ENCODE measurements at places on chromosomes 3 and 15.

- DNase-seq: peak; percentile 88
These were observed 683 bp upstream of the UNC45A start for GRCh38 chr15:90934256-90934948.

DNA sequence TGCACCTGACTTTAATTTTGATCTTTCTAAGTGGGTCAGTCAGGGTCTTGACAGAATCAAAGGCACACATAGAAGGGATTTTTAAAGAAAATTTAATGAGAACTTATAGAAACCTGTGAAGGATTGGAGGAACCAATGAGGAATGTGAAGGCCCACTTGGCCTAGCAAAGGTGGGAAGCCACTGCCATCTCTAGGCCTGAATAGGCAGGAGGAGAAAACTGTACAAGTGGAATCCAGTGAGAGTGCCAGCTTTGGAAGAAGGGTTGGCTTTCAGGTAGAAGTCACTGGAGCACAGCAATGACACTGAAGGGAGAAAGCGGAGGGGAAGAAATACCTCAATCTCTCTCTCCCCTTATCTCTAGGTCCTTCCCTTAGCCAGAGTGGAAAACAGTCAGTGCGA, 380.7 kb upstream of the KCNMB2 start:
- no peak for DNase-seq

GRCh38 chr15:77710637-77711036, 77.9 kb upstream of the LINGO1 start:
- no peak for DNase-seq

DNA sequence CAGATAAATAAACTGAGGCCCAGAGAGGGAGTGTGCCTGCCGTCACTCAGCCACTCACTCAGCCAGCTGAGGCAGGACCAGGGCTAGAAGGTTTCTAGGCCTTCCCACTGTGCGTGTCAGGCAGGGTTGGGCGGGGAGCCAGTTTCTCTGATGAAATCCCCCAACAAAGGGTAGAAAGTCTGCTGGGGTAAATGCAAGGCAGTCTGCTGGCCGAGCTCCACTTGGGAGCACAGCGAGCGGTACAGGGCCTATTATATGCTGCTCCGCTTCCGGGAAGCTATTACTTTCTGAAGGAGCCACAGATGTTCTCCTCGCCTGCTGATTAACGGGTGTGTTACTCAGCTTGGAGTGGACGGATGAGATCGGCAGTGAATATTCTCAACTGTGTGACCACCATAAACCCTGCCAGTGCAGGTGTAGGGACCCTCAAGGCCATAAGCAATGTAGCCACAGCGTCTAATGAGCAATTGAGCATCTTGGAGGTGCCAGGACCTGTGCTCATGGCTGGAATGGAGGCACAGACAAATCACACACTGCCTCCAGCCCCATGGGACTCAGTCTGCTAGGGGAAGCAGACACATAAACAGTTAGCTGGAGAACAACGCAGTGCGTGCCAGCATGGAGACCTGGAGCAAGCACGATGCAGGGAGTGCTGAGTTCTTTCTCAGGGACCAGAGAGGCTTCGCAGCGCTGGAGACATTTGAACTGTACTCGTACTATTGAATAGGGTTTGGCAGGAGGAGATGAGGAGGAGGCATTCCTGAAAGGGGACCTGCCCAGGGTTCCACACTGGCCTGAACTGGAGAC, 42.1 kb downstream of the CORO2B start:
- DNase-seq: no peak

DNA sequence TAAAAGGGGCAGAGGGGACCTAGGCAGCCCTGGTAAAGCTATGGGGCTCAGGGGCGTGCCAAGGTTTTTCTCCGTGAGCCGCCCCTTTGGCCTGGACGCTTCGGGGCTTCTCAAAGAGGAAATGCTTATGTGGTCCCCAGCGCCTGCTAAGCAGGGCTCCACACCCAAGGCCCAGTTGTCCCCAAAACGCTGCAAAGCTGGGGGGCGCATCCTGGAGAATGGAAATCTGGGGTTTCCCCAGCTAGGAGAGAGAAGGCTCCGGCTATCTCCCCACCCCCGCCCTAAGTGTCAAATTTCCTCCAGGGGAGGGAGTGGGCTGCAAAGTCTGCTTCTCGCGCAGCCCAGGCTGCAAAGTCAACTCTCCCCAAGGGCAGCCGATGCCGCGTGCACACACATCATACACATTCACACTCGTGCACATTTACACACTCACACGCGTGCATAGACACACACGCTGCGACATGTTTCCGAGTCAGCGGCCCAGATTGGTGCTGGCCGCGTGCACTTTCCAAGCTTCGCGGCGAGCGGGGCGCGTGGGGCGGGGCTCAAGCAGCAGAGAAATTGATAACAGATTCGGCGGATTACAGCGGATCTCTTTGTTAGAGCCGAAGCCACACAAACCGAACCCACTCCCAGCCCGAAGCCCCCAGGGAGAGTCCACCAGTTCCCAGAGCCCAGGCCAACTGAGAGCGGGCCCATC, 4.5 kb downstream of the WNT5A start:
- DNase-seq: no peak

DNA sequence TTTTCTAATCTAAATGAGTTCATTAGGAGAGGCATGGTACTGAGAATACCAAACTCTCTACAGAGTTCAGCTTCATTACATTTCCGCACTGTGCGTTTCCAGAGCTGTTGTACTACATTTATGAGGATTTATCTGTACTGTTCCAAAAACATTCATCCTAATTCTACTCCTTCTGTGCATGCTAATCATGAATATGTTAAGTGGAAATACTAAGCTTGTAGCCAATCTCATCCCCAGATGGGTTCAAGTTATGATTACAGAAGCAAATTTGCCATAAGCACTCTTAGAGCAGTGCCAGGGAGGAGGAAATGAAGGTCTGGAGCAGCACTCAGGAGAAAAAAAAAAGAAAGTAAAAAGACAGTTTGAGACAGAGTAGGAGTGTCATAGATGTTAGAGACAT, 544.3 kb downstream of the GBE1 start:
- no peak for DNase-seq

DNA sequence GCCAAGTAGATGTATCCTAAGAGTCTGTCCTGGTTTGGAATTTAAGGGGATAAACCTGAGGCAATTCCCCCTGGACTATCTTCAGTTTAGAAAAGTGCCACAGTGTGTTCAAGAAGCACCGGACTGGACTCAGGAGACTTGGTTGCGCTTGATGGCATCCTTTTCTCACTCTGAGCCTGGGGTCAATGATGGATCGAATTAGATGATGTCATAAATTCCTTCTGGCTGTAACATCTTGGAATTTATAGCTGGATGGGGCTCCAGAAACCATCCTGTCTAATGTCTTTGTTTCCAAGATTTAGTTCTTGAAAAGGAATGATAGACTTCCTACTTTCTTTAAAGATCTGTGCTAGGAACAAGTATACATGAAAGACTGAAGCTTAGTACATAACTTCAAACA, 280.6 kb downstream of the LPP start:
- DNase-seq: no peak

DNA sequence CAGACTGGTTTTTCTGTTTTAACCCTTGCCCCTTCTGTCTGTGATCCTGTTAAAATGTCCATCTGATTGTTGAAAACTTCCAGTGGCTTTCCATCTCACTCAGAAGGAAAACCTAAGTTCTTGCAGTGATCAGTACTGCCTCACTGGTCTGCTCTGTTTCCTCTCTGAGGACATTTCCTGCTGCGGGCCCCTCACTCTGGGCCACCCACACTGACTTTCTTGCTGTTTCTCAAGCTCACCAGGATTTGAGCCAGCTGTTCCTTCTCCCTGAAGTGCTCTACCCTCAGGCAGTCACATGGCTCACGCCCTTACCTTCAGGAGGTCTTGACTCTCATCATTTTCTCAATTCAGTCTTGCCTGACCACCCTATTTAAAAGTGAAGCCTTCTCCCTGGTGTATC, 1.8 kb downstream of the GRK7 start:
- no peak for DNase-seq

- no peak for DNase-seq
These were observed 9.3 kb downstream of the PXYLP1 start for GRCh38 chr3:141240687-141241615.

- DNase-seq: no peak
These were observed 32.8 kb downstream of the ZBTB38 start for GRCh38 chr3:141401095-141401494.

- no peak for DNase-seq
These were observed 9.4 kb downstream of the MUC4 start for GRCh38 chr3:195802261-195802701.

DNA sequence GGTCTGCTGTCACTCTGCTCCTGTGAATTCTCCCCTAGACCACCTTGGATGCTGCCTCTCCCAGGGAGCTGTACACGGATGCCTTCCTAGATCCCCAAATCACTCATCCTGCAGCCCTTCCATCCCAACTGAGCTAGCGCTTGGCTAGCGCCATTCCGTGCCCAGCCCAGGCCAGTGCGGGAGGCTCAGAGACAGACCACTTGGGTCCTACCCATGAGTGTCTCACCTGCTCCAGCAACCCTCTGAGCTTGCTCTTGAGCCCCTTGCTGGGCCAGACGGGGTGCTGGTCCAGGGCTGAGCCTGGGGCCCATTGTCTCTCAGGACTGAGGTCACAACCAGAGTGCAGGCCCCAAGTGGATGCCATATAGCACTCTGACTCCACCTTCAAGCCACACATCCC, 17.7 kb downstream of the SH2D7 start:
- no peak for DNase-seq

- DNase-seq: no peak
These were observed 49.9 kb downstream of the PGPEP1L start for GRCh38 chr15:98957655-98958054.

DNA sequence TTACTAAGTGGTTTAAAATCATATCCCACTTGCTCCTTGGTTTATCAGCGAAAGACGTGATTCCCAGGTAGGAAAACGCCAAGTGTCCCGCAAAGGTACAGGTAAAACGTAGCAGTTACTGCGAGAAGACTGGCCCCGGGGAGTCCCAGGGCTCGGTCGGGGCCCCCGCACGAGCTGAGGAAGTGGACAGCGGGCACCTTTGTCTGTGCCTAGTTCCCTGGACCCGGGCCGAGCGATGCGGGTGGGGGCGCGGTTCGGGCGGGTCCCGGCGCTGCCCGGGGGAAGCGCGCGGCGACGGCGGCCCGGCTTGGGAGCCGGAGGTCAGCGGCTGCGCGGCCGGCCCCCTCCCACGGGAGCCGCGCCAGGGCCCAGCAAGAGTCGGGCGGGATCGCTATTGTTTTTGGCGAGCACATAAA, 864 bp upstream of the NEO1 start:
- peak; percentile 59 for DNase-seq

- no peak for DNase-seq
These were observed 544.7 kb downstream of the MECOM start for GRCh38 chr3:169118666-169119370.

- DNase-seq: no peak
These were observed 31.5 kb downstream of the MBNL1 start for GRCh38 chr3:152300029-152300731.

DNA sequence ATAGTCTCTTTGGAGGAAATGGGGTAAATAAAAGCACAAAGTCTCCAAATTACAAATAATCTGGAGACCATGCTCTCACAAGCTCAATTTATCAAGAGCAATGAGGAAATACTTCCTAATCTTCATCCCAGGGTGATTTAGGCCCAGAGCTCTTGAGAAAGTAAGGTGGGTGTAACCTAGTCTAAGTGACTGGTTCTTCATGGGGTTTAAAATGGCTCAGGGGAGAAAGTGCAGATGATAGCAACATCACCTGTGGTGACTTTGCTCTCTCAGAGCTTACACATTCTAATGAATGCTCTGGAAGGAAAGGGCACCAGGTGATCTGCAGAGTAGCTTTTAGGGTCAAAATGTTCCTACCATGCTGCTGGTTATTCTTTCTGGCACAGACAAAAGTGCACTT, 118.4 kb upstream of the TP63 start:
- no peak for DNase-seq

- DNase-seq: peak; percentile 79
These were observed 817 bp downstream of the USP3 start for GRCh38 chr15:63504979-63505841.

GRCh38 chr3:100629421-100630127, 20.2 kb downstream of the ADGRG7 start:
- no peak for DNase-seq

- DNase-seq: peak; percentile 46
These were observed at the start of gene EPHA6 for GRCh38 chr3:96813820-96814650. Gene EPHA6, plus strand, starts transcription at chr3:96814594.

- no peak for DNase-seq
These were observed 13.6 kb downstream of the IGDCC4 start for GRCh38 chr15:65409036-65409631.

GRCh38 chr3:50162034-50162883, 7.1 kb downstream of the SEMA3F start:
- no peak for DNase-seq

DNA sequence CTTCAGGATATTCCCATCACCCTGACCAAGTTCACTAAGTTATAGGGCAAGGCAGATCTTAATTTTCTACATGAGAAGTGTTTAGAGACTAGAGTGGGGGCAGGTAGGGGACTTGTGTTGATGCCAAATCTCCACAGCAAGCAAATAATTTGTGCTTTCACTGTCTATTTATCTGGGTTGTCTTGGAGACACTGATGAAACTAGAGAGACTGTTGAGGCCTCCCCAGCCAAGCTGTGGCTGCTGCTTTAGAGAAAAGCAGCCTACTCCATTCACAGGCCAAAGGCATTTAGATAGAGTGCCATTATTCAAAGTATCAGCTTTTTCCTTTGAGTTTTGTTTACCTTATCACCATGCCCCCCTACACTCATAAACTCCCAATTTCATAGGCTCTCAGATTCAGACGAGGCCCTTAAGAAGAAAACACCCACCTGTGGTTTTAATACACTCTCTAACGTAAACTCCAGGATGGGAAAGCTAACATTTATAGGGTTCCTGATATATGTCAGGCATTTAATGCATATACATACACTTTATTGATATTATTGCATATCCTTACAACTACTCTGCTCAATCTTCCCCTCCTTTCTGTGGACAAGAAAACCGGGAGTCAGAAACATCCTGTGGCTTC, 130.4 kb upstream of the FOXB1 start:
- no peak for DNase-seq

GRCh38 chr3:129596194-129597086, 10.0 kb downstream of the PLXND1 start:
- no peak for DNase-seq

- DNase-seq: no peak
These were observed 973 bp upstream of the COPG1 start for GRCh38 chr3:129248286-129248979.

DNA sequence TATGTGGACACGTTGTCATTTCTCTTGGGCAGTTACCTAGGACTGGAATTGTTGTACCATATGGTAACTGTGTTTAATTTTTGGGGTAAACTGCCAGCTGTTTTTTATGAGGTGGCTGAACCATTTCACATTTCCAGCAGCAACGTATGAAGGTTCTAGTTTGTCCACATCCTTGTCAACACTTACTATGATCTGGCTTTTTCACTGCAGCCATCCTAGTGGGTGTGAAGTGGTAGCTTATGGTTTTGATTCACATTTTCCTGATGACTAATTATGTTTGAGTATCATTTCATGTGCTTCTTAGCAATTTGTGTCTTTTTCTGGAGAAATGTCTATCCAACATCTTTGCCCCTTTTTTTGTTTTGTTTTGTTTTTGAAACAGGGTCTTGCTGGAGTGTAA, 96.2 kb downstream of the VGLL4 start:
- DNase-seq: no peak

- DNase-seq: peak; percentile 71
These were observed 3.2 kb downstream of the ANP32A start for GRCh38 chr15:68817304-68818065.

GRCh38 chr15:85793641-85794597, 806 bp downstream of the KLHL25 start:
- peak; percentile 20 for DNase-seq
